Inflammatory macrophage (primary cell): ENCODE measurements at places on chromosomes 3 and 15.

DNA sequence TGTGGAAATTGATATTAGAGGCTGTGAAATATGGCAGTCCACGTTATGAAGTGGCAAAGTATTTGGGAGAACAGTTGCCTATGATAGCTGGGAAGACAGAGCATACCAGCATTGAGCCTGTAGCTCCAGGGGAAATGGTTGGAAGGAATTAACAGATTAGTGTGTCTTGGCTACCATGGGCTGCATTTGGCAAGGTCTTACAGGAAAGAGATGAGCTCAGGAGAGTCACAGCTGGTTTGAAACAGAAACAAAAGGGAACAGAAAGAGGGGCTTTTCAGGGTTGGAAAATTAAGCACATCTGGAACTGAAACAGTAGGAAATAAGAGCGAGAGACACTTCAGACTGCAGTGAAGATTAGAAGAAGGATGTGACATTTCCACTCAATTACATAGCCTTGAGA, 141.7 kb downstream of the FBLN2 start:
- no peak for DNase-seq

- no peak for DNase-seq
Observed at GRCh38 chr3:194517333-194517732, 30.5 kb upstream of the ATP13A3 start.

DNA sequence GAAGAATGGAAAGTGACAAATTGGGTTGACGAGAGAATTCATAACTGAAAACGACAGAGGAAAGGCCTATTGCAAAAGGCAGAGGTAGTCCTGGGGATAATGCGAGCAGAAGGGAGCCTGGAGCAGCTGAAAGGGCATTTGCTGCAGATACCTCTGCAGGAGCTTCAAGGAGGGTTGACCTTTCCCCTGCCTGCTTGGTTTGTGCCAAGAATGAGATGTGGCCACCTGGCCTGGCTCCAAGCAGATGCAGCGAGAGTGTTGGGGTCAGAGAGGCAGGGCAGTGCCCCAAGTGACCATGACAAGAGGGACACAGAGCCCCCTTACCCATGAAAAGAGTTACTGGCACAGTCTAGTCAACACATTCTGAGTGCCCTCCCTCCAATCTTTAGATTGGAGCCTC, 43.5 kb downstream of the SLC41A3 start:
- DNase-seq, result no peak

- no peak for DNase-seq
Observed at GRCh38 chr3:190512666-190513065, 1.2 kb upstream of the IL1RAP start.

DNA sequence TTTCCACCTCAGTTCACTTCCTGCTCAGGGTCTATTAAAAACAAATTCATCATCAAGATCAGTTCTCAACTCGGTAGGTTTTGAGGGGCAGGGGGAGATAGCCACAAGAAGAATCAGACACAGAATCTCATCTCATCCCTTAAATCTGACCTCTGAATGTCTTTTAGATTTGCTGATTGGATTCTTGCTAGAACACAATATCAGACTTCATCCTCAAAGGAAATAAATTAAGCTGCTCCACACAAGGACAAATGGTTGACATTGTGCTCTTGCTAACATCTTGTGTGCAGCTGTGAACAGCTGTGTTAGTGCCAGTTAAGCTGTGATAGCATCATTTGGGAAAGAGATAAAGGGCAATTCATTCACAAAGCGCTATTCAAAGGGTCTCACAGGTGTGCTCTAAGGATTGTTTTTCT, 184.0 kb upstream of the ADAMTS9 start:
- DNase-seq, result no peak

GRCh38 chr3:34703053-34703452, 904.6 kb downstream of the PDCD6IP start:
- DNase-seq, result no peak

GRCh38 chr3:55069950-55070349, 142.1 kb upstream of the LRTM1 start:
- no peak for DNase-seq

- peak; percentile 13 for DNase-seq
Observed at GRCh38 chr3:22704166-22704565, 499.0 kb upstream of the UBE2E2 start.

DNA sequence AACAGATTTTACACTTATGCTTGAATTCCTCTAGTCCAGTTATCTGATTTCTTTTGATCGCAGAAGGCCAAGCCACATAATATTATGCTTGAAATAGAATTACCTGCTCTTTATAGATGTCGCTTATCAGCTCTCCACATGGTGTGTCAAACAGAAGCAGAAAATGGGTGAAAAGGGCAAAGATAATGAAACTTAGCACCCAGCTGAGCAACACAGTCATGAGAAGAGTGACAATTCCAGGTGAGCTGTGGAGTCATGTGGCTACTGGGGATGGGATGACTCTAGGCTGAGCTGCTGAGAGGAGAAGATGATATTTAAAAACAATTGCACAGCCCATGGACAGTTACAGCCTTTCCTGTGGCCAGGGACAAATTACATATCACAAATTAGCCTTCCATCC, 398.7 kb upstream of the PDZRN3 start:
- no peak for DNase-seq

DNA sequence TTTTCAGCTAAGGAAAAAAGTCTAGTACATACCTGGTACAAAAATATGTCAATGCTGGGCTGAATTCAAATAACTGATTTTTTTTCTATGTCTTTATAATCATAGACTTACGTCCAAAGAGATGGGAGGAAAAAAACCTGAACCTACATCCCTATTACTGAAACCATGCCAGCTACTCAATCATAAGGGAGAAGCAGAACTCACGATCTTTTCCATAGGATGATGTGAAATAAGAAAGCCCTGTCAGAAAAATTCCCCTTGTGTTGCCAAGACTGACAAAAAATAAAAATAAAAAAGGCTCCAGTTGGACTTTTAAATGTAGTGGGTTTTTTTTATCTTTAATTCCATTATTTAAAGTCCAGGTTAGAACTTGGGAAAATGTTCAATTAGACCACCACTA, 3.3 kb downstream of the MSL2 start:
- no peak for DNase-seq

GRCh38 chr3:171829841-171830517, 13.2 kb upstream of the TMEM212 start:
- DNase-seq, result peak; percentile 53

GRCh38 chr3:37129871-37130270, 44.5 kb downstream of the LRRFIP2 start:
- no peak for DNase-seq

DNA sequence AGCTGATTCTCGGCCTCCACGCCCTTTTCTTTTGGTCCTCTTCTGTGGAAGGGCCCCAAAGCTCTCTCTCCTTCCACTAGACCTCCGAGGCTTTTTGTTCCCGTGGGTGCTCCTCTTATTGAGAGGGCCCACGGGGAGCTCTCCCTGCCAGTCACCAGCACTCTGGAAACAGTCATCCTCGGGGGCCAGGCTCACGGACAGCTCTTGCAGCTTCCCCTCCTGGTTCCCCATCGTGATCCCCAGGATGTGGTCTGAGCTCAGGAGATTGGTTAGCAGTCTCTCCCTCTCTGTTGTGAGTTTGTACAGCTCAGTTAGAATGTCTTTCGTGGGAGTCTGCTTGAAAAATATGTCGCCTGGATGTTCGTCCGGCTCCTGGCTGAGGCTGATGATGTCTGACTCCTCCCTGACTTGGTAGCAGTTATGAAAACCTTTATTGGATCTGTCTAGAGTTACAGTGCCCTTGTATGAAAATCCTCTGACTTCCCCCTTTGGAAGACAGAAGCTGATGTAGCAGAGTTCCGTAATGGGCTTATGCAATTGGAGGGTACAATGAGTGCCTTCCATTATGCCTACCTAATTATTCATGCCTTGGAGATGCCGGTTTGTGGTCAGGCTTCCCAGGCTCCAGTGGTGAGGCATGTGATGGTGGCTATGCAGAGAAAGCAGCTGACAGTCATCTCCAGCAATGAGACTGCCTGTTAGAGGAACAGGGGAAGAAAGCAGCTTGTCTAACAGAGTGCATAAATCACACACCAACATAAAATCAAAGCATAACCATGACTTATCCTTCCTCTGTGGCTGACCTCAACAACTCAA, 40.0 kb downstream of the FMN1 start:
- DNase-seq, result peak; percentile 98

- no peak for DNase-seq
Observed at GRCh38 chr3:34300621-34301020, 502.2 kb downstream of the PDCD6IP start.

DNA sequence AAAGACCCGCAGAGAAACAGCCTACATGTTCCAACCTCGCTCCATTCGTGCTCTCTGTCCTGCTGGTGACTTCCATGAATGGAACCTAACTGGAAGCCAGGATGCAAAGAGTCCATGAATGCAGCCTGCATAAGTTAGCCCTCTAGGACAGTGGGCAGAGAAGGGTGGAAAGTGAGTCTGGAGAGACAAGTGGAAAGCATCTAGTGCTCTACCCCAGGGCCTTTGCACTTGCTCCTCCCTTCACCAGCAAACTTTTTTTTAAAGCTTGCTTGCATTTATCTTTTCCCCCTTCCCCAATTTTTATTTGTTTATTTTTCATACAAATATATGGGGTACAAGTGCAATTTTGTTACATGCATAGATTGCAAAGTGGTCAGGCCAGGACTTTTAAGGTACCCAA, 7.9 kb upstream of the CYP1A1 start:
- DNase-seq, result no peak

DNA sequence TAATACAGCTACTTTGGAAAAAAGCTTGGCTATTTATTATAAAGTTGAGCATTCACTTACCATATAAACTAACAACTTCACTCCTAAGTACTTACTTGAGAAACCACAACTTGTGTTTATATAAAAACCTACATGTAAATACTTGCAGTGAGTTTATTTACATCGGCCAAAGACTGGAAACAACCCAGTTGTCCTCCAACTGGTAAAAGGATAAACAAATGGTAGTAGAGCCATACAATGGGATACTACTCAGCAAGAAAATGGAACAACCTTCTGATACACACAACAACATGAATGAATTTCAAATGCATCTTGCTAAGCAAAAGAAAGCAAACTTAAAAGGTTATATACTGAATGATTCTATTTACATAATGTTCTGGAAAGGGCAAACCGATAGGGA, 63.7 kb downstream of the SLC7A14 start:
- no peak for DNase-seq

DNA sequence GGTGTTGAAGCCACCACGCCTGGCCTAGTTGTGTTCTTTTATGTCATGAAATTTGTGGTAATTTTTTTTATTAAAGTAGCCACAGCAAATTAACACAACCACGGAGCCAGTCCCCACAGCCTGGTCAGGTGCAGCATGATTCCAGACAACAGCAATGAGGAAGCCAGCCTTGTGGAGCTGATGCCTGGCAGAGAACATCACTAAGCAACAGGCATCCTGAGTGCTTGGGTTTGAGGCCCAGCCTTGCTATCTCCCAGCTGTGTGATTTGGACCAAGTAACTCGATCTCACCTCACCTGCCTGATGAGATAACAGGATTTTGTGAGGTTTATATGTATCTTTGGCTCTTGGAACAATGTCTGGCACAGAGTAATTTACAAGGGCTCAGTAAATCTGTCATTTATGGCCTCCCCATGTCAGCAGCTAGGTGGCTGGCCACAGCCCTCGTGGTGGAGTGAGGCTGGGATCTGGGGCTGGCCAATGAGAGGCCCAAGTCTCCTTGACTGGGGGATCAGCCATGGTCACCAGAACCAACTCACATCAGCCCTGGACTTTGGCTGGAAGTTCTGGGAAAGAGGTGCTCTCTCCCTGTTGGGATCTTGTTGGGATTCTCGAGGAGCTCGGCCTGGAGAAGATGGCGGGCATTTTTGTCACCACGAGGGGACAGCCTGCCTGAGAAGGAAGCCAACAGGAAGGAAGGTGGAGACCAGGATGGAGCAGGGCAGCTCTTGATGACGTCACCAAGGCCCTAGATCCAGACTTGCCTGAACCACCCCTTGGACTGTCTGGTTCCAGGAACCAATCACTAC, 22.8 kb upstream of the FLNB start:
- no peak for DNase-seq

DNA sequence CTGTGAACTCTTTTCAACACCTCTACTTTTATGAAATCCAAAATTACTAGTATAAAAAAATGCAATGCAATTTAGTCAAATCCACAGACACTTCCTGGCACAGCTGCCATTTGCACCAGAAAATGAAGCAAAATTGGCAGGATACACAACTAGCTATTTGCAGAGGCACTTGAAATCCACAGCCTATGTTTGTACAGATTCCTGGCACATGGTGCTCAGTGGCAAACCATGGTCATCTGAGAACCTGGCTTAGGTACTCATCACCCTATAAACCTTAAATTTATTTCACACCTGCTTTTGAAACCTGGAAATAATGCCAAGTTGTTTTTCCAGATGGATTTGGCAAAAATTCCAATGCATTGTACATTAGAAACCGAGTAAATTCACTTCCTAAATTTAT, 20.2 kb upstream of the PPM1L start:
- DNase-seq, result no peak

DNA sequence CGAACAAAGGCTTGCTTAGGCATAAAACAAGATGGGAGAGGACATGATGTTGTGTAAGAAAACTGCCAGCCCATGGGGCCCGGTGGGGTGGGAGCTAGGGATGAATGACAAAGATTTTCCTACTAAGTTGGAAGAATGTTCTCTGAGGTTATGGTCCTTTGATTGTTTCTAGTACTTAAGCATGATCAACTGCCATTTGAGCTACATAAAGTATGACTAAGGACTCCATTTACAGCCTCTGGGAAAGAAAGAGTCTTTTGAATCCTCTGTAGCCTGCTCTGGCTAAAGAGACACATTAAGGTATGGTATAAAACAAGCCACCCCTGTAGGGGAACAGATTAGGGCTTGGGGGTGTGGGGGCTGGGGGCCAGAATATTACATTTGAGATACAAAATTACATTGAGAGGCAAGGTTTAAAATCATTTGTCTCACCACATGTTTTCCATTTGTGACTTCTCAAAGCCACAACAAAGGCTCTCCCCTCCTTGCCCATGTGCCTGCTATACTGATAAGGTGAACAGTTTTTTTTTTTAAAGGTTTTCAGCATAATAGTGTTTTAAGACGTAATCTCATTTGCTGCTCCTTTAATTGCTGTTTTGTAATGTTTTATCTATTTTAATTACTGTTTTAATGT, 323.4 kb downstream of the CHST2 start:
- no peak for DNase-seq

DNA sequence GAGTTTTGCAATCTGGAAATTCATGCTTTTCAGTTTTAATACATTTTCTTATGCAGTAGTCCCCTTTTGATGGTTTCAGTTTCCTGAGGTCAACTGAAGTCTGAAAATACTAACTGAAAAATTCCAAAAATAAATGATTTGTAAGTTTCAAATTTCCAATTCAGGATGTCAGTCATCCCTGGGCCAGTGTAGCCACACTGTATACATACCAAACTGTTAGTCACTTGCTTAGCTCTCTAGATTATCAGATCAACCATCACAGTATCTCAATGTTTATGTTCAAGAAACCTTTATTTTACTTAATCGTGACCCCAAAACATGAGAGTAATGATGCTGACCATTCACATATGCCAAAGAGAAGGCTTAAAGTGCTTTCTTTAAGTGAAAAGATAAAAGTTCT, 715.5 kb downstream of the GBE1 start:
- DNase-seq, result no peak
